ENCODE measurements at places on chromosomes 6 and 20. TPM values are rescaled to one million over a fixed set of nuclear protein-coding genes. Genes with fewer than 3 reads are reported as not detected.
A peak's percentile ranks its signal among the peaks of the same experiment; 100 is the strongest.

GRCh38 chr6:133352046-133352445 is 110.9 kb downstream of the EYA4 start:
- H3K27me3 ChIP-seq = no peaks in the 10 kb centered on the region
- no peaks in the 10 kb centered on the region for H3K36me3 ChIP-seq
- no peak overlapping the region for H3K4me3 ChIP-seq
- no peaks in the 10 kb centered on the region for H3K4me1 ChIP-seq

GRCh38 chr6:51105357-51105756 is 286.7 kb downstream of the TFAP2B start:
- H3K4me1 ChIP-seq = no peaks in the 10 kb centered on the region
- no peaks in the 10 kb centered on the region for H3K27me3 ChIP-seq
- H3K36me3 ChIP-seq = no peaks in the 10 kb centered on the region
- DNase-seq = no peak

GRCh38 chr6:52577022-52577777 is at the start of gene TRAM2:
TRAM2 (minus strand) TSS chr6:52577060; CDS start chr6:52576915, 145 bp downstream.
- peak; percentile 76 for DNase-seq
- H3K4me1 ChIP-seq = peaks cover 54% of the 10 kb centered on the region
- peak within 1 kb of the TSS; percentile 95 for H3K27ac ChIP-seq
- H3K4me3 ChIP-seq = peak within 1 kb of the TSS; percentile 97

GRCh38 chr6:137076277-137077068 is 31.7 kb upstream of the IL20RA start:
- H3K4me3 ChIP-seq = no peak overlapping the region
- no peak overlapping the region for H3K27ac ChIP-seq
- no peaks in the 10 kb centered on the region for H3K4me1 ChIP-seq
- H3K36me3 ChIP-seq = no peaks in the 10 kb centered on the region
- H3K27me3 ChIP-seq = no peaks in the 10 kb centered on the region

DNA sequence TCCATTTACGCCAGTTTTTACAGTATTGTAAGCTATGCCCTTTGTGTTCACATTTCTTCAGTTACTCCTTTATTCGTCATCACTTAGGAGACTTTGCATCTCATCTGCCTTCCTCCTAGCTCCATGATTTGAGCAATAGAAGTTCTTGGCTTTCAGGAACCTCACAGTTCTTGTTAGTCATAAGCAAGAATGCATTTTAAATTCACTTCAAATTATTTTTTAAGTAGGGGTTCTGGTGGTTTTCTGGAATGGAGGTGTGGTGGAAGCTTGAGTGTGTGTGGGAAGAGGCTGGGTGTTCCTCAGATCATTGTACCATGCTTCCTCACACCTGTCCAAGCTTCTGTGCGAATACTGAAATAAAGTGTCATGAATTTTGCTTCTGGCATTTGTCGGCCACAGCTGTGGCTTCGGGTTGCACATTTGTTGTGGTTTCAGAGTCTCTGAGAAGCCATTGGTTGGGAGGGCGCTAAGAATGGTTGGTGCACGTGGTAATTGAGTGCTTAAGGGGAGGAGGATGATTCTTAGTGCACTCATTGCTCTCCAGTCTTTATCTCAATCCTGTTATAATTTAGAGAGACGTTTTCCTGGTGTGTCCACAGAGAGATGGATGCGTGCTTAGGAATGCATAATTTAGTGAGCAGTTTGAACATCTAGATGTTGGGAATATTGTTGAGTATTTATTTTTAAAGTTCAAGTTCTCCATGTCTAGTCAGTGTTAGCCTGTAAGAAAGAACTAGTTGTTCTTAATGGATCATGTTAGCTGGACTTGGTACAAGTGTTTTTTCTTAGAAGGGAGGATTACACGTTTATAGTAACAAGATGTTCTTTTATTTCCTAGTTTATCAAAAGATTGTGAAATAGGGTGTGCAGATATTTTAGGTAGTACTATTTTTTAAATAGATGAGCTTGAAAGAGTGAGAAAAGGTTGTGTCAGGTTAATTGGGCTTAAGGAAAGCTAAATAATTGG is 31.9 kb downstream of the FOXO3 start:
- H3K4me1 ChIP-seq = peaks cover 37% of the 10 kb centered on the region
- H3K27ac ChIP-seq = no peak overlapping the region
- no peak overlapping the region for H3K4me3 ChIP-seq
- H3K27me3 ChIP-seq = no peaks in the 10 kb centered on the region
- DNase-seq = no peak

- no peak for DNase-seq
- H3K4me3 ChIP-seq = no peak overlapping the region
- no peaks in the 10 kb centered on the region for H3K36me3 ChIP-seq
- peaks cover 37% of the 10 kb centered on the region for H3K27me3 ChIP-seq
- no peak overlapping the region for H3K27ac ChIP-seq
- H3K4me1 ChIP-seq = no peaks in the 10 kb centered on the region
These were observed 7.1 kb downstream of the RAMACL start for GRCh38 chr6:166579237-166579850.

DNA sequence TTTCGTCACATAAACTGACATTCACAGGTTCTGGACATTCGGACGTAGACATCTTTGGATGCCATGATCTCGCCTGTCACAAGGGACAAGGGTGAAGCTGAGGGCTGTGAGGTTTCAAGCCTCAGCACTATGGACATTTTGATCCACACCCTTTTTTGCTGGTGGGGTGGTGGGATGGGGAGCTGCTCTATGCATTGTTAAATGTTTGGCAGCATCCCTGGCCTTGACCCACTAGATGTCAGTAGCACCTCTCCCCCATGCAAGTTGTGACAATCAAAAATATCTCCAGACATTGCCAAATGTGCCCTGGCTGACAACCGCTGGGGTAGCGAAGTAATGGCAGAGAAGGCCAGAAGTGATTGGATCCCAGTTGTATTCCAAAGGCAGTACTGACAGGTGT is 229.4 kb downstream of the TSHZ2 start:
- H3K4me1 ChIP-seq = no peaks in the 10 kb centered on the region
- H3K4me3 ChIP-seq = no peak overlapping the region
- H3K27ac ChIP-seq = no peak overlapping the region
- H3K36me3 ChIP-seq = no peaks in the 10 kb centered on the region

DNA sequence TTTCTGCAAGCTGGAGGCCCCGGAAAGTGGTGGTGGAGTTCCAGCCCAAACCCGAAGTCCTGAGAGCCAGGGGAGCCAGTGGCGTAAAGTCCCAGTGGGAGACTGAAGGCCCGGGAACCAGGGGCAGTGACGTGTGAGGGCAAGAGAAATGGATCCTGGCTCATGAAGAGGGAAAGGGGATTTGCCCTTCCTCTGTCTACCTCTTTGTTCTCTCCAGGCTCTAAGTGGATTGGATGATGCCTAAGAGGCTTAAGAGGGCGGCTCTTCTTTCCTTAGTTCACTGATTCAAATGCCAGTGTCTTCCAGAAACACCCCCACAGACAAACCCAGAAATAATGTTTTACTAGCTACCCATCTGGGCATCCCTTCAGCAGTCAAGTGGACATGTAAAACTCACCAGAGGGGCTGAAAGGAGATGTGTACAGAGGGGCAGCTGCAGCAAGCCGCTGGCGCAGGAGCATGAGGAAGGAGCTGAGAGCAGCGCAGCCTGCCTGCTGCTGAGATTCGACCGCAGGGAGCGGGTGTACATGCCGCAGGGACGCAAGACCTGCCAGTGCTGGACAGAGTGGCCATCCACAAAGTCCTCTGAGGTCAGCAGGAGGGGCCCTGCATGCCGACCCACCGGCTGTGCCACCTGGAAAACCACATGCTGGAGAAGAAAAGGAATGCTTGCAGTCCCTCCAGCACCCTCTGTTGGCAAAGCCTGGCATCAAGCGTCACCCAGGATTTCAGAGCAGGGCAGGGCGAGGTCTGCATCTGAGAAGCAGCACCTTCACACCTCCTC is 29.5 kb downstream of the CDYL start:
- no peak overlapping the region for H3K27ac ChIP-seq
- H3K4me3 ChIP-seq = no peak overlapping the region
- peaks cover 65% of the 10 kb centered on the region for H3K4me1 ChIP-seq

DNA sequence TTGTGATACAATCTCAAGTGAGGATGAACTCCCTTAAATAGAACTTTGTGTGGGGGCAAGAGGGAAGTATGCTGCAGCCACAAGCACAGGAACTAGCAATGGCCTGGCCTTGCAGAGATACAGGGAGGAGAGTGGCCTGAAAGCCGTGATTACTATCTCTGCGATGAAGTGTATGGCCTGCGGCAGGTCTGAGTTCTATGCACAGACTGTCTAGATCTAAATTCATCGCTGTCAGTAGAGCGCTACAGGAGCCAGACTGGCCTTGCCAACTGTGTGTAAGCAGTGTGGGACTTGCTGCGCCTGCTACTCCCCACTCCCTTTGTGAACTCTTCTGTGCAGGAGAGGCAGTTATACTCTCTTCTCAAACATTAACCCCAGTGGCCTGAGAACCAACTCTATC is 997.0 kb downstream of the GRIK2 start:
- H3K4me3 ChIP-seq = no peak overlapping the region
- DNase-seq = no peak
- H3K4me1 ChIP-seq = no peaks in the 10 kb centered on the region
- H3K27me3 ChIP-seq = no peaks in the 10 kb centered on the region
- no peaks in the 10 kb centered on the region for H3K36me3 ChIP-seq
- no peak overlapping the region for H3K27ac ChIP-seq

- H3K36me3 ChIP-seq = no peaks in the 10 kb centered on the region
- H3K4me1 ChIP-seq = peaks cover 10% of the 10 kb centered on the region
- DNase-seq = no peak
These were observed 16.6 kb downstream of the DNAAF9 start for GRCh38 chr20:3390759-3391425.

DNA sequence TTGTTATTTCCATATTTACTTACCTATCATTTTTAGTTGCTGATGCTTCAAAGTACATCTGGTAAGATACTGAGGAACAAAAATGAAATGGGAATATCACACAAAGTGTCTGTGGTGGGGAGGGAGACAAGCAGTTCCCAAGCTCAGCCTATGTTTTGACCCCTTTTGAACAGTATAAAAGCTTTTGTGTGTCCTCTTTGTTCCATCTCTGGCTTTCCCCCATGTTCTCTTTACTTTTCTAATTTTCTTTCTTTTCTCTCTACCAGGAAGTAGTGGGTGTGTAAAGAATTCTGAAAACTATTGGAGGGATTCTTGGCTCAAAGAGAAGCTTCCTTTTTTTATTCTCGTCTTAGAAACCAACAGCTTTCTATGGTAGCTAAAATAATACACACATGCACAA is 7.4 kb downstream of the TAAR2 start:
- no peak overlapping the region for H3K27ac ChIP-seq
- H3K36me3 ChIP-seq = no peaks in the 10 kb centered on the region
- peaks cover 10% of the 10 kb centered on the region for H3K4me1 ChIP-seq
- no peaks in the 10 kb centered on the region for H3K27me3 ChIP-seq

GRCh38 chr20:51272401-51272800 is 249.5 kb upstream of the KCNG1 start:
- no peak overlapping the region for H3K27ac ChIP-seq
- DNase-seq = no peak
- no peak overlapping the region for H3K4me3 ChIP-seq
- H3K36me3 ChIP-seq = no peaks in the 10 kb centered on the region
- H3K4me1 ChIP-seq = no peaks in the 10 kb centered on the region

- no peak for DNase-seq
- no peaks in the 10 kb centered on the region for H3K4me1 ChIP-seq
These were observed 28.4 kb downstream of the VSTM2L start for GRCh38 chr20:37931153-37931922.

- peaks cover 40% of the 10 kb centered on the region for H3K36me3 ChIP-seq
- H3K4me1 ChIP-seq = peaks cover 67% of the 10 kb centered on the region
- H3K4me3 ChIP-seq = no peak overlapping the region
- no peaks in the 10 kb centered on the region for H3K27me3 ChIP-seq
- no peak for DNase-seq
These were observed 11.1 kb downstream of the MTHFD1L start for GRCh38 chr6:150876598-150876997.

DNA sequence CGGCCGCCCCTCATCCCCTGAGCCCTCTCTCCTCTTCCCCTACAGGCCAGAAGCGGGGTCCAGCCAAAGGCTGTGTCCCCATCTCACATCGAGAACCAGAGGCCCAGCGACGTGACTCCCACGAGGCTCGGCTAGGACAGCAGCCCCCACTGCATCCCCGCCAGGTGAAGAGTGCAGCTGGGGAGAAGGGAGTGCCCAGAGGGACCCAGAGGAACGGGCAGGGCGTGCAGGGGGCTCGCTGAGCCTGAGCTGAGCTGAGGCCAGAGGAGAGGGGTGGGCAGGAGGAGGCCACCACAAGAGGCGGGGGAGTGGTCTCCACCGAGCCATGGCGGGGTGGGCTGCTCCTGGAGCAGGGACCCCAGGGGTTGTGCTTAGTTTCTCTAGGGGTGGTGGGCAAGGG is 32.6 kb downstream of the KCNQ2 start:
- H3K27ac ChIP-seq = no peak overlapping the region
- no peaks in the 10 kb centered on the region for H3K4me1 ChIP-seq
- H3K36me3 ChIP-seq = no peaks in the 10 kb centered on the region

Gene SIRPD
- not detected for total RNA-seq
